ENCODE measurements at places on chromosomes 13 and 19.
A peak's percentile ranks its signal among the peaks of the same experiment; 100 is the strongest.

GRCh38 chr19:55641426-55642152, 787 bp downstream of the ZNF580 start:
- no peak for DNase-seq

DNA sequence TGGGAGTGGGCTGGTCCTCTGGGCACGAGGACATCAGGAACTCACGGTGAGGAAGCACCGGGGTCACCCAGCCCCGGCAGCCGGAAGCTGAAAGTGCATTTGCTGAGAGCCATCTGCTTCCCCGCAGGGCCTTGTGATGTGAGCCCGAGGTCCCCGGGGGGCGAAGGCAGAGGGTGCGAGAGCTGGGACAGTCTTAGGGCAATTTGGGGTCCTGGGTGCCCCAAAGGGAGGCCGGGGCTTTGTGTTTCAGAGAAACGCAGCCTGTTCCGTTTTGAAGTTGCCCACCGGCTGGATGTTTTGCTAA, 4.8 kb downstream of the F2RL3 start:
- DNase-seq = no peak

DNA sequence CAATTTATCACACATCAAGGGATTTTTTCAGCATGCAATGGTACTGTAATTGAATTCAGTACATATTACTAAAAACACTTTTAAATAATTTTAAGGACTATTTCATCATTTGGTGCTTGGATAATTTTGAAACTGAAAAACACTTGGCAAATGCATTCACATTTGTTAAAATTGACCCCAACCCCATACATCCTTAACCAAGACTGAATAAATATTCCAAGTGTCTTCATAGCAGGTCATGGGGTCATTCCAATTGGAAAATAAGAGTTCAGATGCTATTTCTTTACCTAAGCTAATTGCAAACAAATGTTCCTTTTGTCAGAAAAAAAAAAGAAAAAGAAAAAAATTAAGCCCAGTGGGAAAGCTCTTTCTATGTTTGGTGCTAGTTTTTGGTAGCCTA, 516.4 kb upstream of the SPRY2 start:
- DNase-seq = no peak

GRCh38 chr13:99859178-99860177, 112.1 kb downstream of the ZIC5 start:
- no peak for DNase-seq

DNA sequence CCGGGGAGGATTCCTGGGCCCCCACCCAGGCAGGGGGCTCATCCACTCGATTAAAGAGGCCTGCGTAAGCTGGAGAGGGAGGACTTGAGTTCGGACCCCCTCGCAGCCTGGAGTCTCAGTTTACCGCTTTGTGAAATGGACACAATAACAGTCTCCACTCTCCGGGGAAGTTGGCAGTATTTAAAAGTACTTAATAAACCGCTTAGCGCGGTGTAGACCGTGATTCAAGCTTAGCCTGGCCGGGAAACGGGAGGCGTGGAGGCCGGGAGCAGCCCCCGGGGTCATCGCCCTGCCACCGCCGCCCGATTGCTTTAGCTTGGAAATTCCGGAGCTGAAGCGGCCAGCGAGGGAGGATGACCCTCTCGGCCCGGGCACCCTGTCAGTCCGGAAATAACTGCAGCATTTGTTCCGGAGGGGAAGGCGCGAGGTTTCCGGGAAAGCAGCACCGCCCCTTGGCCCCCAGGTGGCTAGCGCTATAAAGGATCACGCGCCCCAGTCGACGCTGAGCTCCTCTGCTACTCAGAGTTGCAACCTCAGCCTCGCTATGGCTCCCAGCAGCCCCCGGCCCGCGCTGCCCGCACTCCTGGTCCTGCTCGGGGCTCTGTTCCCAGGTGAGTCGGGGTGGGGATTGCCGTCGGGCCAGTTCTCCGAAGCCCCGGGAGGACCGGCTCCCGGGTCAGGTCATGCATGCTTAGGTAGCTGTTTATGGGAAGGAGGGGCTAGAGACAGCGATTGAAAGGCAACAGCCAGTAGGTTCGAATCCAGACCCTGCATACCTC, at the start of gene ICAM1:
TSS of gene ICAM1 (plus strand) at position 505 of the 779 bp plus-strand sequence. CDS start at position 545, 40 bp downstream.
- DNase-seq = peak; percentile 84

- DNase-seq = no peak
These were observed 301.1 kb downstream of the FGF9 start for GRCh38 chr13:21971662-21972621.

GRCh38 chr19:335486-336066, 9.0 kb downstream of the MIER2 start:
- DNase-seq = no peak

DNA sequence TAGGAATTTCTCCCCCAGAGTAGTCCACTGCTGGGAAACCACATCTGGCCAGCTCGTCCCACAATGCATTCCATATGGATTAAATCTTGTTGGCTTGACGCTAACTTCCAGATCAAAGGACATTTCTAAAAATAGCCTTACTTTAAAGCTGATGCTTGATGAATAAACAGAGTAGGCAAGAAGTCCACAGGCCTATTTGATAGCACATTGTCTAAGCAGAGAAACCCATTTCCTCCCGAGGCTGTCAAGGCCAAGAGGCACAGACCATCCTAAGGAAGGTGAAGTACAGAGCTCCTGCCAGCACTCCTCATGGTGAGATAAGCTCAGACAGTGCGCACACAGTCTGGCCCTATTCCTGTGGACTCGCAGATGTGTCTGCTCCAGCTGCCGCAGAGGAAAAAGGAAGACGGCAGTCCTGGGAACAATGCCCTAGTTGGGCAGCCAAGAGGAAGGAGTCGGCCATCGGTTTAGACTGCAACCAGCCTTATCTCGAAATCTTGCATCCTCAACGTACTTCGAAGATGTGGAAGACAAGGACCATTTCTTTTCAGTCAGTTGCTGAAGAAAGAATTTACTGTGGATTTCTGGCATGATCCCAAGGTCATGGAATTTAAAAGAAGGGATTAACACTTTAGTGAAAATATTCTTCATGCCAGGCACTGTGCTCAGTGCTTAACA, 156.8 kb downstream of the RGCC start:
- peak; percentile 98 for DNase-seq

GRCh38 chr13:36862002-36862685, 43.1 kb downstream of the RFXAP start:
- peak; percentile 61 for DNase-seq

DNA sequence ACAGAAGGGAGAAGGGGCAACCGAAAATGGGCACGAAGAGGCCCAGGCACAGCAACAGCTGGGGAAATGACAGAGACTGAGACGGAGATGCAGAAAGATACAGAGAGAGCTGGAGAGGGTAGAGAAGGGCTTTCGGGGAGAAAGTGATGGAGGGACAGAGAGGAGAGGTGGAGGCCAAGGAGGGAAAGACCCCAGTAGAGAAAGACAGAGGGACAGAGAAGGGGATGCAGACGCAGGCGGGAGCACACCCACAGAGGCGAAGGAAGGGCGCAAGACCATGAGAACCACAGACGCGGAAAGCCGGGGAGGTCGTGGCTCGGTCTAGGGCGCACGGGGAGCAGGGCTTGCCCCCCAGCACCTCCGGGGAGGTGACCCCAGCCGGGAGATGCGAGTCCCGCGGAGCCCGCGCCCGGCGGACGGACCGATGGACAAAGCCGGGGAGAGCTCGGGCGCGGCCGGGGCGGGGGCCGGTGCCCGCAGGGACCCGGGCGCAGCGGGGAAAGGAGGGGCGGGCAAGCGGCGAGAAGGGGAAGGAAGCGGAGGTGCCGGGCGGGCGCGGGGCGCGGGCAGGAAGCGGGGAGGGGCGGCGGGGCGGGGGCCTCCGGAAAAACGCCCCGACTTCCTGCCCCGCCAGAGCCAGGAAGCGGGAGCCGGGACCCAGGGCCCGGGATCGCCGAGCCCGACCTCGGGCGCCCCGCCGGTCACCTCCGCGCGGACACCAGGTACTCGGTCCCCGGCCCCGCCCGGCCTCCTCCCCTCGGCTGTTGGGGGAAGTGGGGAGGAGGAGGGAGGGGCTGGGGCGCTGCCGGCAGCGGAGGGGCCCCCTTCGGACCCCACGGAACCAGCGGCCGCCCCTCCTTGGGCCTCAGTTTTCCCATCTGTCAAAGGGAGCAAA, at the start of gene ARHGEF1:
TSS of gene ARHGEF1 (plus strand) at position 617 of the 895 bp plus-strand sequence. CDS start 4,899 bp downstream, outside the sequence.
- peak; percentile 55 for DNase-seq

- DNase-seq = peak; percentile 59
These were observed 56.7 kb downstream of the STARD13 start for GRCh38 chr13:33228648-33229445.

- DNase-seq = no peak
These were observed 41.9 kb downstream of the CERS4 start for GRCh38 chr19:8251025-8251472.

DNA sequence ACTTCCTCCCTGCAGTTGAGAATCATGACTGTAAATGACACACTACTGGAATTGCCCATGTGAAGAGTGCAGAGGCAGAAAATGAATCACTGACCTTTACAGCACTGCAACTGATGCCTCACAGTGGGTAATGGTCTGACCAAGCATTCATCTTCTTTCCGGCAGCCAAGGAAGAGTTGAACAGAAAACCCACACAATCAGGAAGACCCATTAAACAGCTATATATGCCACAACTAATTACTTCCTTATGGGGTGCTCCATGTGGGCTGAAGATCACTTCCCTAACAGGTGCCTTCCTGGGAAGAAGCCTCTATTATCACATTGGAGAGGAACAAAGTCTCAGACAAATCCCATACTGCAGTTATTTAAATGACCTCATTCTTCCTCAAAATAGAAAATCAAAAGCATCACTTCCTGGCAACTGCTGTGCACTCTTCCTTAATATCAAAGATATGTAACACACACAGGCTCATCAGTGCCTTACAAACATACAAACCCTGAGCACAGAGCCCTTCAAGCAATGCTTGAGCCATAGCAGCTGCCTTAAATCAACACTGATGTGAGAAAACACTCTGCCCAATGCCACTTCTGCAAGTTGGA, 45.8 kb downstream of the RUBCNL start:
- peak; percentile 91 for DNase-seq

DNA sequence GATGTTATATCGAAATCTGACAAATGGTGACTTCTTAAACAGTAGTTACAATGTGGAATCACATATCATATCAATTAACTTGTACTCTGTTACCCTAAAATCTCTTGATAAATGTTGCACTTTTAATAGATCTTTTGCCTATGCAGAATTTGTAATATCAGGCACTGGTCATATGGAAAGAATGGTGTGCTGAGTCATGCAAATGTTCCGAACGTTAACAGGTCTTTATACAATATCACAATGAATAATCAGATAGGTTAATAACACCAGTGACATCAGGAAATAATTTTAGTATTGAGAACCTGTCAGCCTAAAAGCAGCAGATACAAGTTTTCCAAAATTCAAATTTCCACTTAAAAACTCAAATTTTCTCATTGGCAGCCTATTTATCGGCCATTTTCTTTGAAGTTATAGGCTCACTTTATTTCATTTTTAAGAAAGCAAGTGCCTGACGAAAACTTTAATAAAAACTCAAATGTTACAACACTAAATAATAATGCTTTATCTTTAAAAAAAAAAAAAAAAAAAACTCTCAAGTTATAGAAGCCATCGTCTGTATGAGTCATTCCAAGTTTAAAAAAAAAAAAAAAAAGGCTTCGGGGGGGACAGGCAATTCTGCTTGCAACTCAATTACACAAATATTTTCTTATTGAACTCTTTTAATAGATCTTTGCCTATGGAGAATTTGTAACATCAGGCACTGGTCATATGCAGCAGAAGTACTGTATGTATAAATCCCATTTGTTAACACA, 180.9 kb downstream of the DIAPH3 start:
- no peak for DNase-seq

GRCh38 chr19:53461866-53462265, 5.7 kb upstream of the ZNF813 start:
- no peak for DNase-seq

DNA sequence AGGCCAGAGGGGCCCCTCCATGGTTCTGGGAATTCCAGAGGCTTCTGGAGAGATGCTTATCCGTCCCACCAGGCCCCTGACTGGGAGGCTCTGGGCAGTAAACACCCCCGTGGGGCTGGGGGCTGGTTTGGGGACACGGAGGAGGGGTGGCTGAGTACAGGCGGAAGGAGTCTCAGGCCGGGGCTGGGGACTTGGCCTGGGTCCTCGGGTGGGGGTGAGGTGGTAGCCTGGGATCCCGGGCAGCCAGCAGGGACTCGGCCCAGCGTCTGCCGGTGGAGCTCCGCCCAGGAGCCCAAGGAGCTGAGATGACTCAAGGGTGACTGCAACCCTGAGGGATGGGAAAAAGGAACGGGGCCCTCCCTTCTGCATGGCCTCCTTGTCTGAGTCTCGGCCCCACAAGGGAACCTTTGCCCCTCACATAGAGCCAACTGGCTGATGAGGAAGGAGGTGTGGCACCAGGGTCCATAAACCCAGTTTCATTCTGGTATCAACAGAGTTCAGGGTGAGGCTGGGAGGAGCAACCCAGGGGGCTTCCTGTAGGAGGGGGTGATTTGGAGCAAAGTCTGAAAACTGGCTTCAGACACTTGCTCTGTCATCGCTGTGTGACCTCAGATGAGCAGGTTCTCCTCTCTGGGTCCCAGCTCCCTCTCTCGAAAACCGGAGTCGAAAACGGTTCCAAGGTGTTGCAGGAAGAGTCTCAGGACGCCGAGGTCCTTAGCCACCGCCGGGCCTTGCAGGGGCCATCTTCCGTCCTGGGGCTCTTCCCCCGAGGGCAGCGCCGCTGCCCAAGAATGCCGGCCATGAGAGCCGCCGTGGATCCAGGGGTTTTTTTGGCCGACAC, 809 bp downstream of the MISP start:
- DNase-seq = peak; percentile 51

DNA sequence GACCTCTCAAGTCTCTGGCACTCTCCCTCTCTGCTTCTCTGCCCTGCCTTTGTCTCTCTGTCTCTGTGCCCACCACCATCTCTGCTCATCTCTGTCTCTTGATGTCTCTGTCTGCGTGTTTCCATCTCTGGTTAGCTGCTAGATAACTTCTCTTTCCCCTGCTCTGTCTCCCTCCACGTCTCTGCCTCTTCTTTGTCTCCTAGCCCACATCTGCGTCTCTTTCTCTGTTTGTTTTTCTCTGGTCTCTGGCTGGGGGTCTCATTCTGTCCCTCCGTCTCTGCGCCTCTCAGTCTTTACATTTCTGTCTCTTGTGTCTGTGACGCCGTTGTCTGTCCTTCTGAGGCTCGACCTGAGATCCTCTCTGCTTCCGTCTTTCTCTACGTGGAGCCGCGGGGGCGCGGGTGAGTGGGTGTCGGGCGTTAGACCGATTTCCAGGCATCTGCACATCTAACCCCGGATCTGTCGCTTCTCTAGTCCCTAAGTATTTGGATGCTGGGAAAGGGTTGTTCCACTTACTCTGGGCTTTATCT, 386 bp downstream of the GIPR start:
- no peak for DNase-seq

- DNase-seq = no peak
These were observed 2.7 kb downstream of the SPINT2 start for GRCh38 chr19:38266981-38267597.

Data from kidney capillary endothelial cell (primary cell).